Activated CD4-positive, alpha-beta T cell treated with anti-CD3 and anti-CD28 coated beads for 36 hours (primary cell): ENCODE measurements at places on chromosomes 4 and X. TPM values are rescaled to one million over a fixed set of nuclear protein-coding genes. Genes with fewer than 3 reads are reported as not detected.

EBP gene
- total RNA-seq, result 140 TPM

CYLC1 gene
- not detected for total RNA-seq

SLC6A8 gene
- total RNA-seq, result 0.39 TPM

SCML2 gene
- 3.1 TPM for total RNA-seq

TBL1X gene
- 24.2 TPM for total RNA-seq

VAMP7 gene
- total RNA-seq, result 37.2 TPM

MMRN1 gene
- 0.04 TPM for total RNA-seq

DCLK2 gene
- total RNA-seq, result not detected

FOXR2 gene
- total RNA-seq, result not detected

- H3K27me3 ChIP-seq, result no peaks in the 10 kb centered on the region
- H3K27ac ChIP-seq, result no peak overlapping the region
- H3K4me3 ChIP-seq, result no peak overlapping the region
- H3K4me1 ChIP-seq, result no peaks in the 10 kb centered on the region
- no peak for DNase-seq
Observed at GRCh38 chrX:27241981-27242380, 221.2 kb downstream of the PPP4R3C start.

- no peak overlapping the region for H3K27ac ChIP-seq
- no peaks in the 10 kb centered on the region for H3K36me3 ChIP-seq
- no peak overlapping the region for H3K4me3 ChIP-seq
- DNase-seq, result no peak
- H3K27me3 ChIP-seq, result peaks cover 2% of the 10 kb centered on the region
Observed at GRCh38 chr4:7956270-7956808, 16.7 kb upstream of the AFAP1 start.

DNA sequence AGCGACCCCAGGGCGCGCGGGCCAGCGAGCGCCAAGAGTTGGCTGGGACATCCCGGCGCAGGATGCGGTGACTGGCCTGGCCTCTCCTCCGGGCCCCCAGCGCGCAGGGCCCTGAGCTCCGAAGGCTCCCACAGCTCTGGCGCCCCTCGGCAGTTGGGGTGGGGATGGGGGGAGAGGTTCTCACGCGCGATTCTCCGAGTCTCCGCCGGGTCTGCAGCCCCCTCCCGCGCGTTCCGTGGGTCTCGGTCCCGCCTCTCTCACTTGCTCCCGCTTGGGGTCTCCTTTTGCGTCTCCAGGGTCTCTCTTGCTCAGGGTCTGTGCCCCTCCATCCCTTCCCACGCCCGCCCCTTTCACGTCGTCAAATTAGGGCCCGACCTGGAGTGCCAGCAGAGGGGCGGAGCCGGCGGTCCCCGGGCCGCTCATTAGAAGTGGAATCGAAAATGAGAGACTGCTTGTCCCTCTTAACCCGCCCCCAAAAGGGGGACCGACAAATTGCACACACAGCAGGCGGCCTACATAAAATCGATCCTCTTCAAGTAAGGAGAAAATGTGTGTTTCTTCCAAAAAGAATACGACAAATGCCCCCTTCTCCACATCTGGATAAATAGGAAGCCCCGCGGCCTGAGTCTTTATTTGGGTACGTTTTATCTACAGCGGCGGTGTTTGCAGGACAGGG, 877 bp upstream of the NKX1-1 start:
- H3K4me1 ChIP-seq, result peaks cover 3% of the 10 kb centered on the region
- DNase-seq, result no peak
- H3K27me3 ChIP-seq, result peaks cover 53% of the 10 kb centered on the region

DNA sequence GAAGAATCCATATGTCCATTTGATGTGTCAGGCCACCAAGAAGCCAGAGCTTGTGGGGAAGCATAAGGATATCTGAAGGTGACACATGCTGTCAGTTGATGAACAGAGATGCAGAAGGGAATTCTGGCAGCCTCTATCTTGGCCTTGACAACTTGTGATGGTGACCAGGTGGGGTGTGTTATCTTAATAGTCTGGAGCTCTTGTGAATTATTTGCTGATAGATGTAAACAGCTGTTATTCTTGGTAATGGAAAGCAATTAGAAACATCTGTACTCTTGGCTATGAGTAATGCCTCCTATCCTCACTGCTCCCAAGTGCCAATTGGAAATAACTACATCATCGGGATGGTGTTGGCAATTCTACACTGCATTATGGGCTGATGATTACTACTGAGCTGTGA, 51.9 kb downstream of the NAA11 start:
- H3K36me3 ChIP-seq, result no peaks in the 10 kb centered on the region
- no peak overlapping the region for H3K27ac ChIP-seq
- no peak overlapping the region for H3K4me3 ChIP-seq
- DNase-seq, result no peak

DNA sequence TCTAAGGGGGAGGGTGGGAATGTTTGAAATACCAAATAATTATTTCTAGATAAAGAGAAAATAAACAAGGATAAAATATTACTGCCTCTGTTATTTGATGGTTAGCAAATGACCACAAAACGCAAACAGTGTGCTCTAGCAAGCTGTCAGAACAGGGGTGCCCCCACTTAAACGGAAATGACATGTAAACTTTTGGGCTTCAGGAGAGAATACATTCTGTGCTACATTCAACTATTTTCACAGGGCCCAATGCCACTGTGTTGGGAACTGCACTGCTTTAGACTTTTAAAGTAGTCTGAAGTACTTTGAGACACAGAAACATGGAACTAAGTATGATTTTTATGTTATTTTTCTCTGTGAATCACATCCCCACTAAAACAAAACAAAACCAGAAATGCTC, 14.1 kb downstream of the CD40LG start:
- H3K4me3 ChIP-seq, result peak overlapping the region; percentile 23
- DNase-seq, result no peak
- H3K27ac ChIP-seq, result peak overlapping the region; percentile 82

DNA sequence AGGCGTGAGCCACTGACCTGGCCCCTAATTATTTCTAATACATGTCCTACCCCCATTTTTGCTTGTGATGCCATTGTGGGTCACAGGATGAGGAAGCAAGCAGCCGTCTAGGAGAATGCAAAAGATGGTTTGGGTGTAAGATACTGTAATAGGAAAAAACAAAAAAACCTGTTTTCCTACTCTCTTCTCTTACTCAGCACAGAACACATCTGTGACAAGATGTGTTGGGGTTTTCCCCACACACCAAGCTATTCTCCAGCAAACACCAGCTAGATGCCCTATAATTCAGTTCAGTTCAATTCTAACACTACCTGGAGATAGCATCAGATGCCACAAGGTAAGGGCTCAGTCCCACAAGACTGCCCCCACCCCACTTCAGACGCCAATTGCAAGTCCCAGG, 15.3 kb upstream of the HPRT1 start:
- no peak for DNase-seq
- no peaks in the 10 kb centered on the region for H3K27me3 ChIP-seq
- H3K36me3 ChIP-seq, result peaks cover under 1% of the 10 kb centered on the region
- no peak overlapping the region for H3K27ac ChIP-seq
- H3K4me1 ChIP-seq, result peaks cover 8% of the 10 kb centered on the region

DNA sequence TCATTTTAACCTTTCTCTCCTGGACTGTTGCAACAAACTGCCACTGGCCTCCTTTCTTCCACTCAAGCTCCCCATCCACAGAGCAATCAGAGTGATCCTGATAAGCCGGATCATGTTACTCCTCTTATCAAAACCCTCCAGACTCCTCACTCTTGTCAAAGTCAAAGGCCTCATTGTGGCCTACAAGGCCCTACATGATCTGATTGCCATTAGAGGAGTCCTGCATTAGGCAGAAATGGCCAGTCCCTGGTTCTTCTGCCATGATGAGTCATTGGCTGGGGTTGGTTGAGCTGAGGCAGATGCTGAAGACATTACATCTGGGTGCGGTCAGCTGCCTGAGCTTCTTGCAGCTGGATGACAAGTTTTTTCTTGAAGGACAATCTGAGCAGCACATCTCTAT, 32.7 kb upstream of the CASK start:
- no peaks in the 10 kb centered on the region for H3K4me1 ChIP-seq
- H3K27ac ChIP-seq, result no peak overlapping the region
- no peak for DNase-seq

- no peak overlapping the region for H3K27ac ChIP-seq
- no peaks in the 10 kb centered on the region for H3K36me3 ChIP-seq
- no peaks in the 10 kb centered on the region for H3K27me3 ChIP-seq
Observed at GRCh38 chr4:188262464-188262863, 123.2 kb downstream of the TRIML1 start.

DNA sequence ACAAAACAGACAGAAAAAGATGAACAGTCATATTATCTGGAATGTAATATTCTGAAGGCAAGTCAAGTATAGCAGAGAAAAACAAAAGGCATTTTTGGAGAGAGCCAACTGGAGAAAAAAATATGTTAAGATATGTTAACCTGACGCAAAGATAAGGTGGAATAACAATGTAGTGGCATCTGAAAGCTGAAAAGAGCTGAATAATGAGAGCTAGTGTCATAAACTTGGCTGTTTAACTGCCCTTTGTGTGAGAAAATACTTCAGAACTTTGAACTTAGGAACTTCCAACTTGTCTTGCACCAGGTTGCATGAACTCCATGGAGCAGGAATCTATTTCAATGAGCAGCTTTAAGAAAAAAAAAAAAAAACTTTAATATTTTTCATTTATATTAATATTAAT, 32.9 kb downstream of the RAB33A start:
- H3K4me1 ChIP-seq, result no peaks in the 10 kb centered on the region
- no peak overlapping the region for H3K4me3 ChIP-seq
- peaks cover 4% of the 10 kb centered on the region for H3K36me3 ChIP-seq
- no peak overlapping the region for H3K27ac ChIP-seq

- no peak overlapping the region for H3K27ac ChIP-seq
- H3K4me3 ChIP-seq, result no peak overlapping the region
- no peaks in the 10 kb centered on the region for H3K36me3 ChIP-seq
Observed at GRCh38 chrX:67693928-67694327, 150.1 kb downstream of the AR start.

DNA sequence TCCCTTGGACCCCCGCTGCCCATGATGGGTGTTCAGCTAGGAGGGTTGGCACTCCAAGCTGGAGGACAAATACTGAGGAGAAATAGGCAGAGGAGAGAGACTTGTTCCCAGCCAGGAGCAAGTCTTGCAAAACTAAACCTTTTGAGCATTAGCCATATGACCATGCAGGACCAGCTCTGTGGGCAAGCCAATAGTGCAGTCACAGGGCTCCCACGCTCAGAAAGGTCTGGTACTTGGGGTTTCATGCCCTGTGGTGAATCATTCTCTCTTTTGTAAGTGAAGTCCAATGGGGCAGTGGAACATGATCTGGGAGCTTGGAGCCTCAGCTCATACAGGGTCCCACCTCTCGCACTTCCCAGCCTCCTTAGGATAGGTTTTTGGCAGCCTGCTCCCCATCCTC, 300.9 kb downstream of the BCOR start:
- H3K27me3 ChIP-seq, result no peaks in the 10 kb centered on the region
- no peak overlapping the region for H3K27ac ChIP-seq
- no peak overlapping the region for H3K4me3 ChIP-seq
- DNase-seq, result no peak
- H3K4me1 ChIP-seq, result no peaks in the 10 kb centered on the region

GRCh38 chr4:139892973-139893736, 227.5 kb downstream of the MGST2 start:
- no peak overlapping the region for H3K27ac ChIP-seq
- DNase-seq, result no peak
- no peaks in the 10 kb centered on the region for H3K36me3 ChIP-seq
- no peaks in the 10 kb centered on the region for H3K27me3 ChIP-seq
- peaks cover 6% of the 10 kb centered on the region for H3K4me1 ChIP-seq
- H3K4me3 ChIP-seq, result no peak overlapping the region

DNA sequence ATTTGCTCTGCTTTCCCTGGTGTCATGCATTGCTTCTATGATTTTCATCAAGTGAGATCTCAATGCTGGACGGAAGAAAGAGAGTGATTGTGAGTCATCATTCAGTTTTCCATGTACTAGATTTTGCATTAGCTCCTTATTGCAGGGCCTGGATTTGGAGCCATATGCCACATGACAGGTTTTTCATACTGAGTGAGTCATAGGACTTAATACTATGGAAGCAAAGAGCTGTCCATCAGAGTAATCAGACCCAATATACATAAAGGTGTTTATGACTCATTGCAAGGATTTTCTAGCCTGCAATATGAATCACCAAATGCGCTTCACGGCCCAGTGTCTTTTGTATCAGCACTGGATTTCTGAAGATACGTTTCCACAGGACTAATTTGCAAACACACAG, 11.2 kb upstream of the TFDP3 start:
- H3K4me3 ChIP-seq, result no peak overlapping the region
- DNase-seq, result no peak
- no peaks in the 10 kb centered on the region for H3K36me3 ChIP-seq

- no peak overlapping the region for H3K4me3 ChIP-seq
- H3K36me3 ChIP-seq, result peaks cover 11% of the 10 kb centered on the region
- DNase-seq, result no peak
- no peak overlapping the region for H3K27ac ChIP-seq
- H3K27me3 ChIP-seq, result no peaks in the 10 kb centered on the region
- H3K4me1 ChIP-seq, result peaks cover 3% of the 10 kb centered on the region
Observed at GRCh38 chr4:38109896-38110295, 149.7 kb downstream of the PTTG2 start.
